ENCODE measurements at places on chromosomes 11 and 22.

GRCh38 chr22:22362936-22363335 lies 118.3 kb downstream of the VPREB1 start:
- DNase-seq = no peak

DNA sequence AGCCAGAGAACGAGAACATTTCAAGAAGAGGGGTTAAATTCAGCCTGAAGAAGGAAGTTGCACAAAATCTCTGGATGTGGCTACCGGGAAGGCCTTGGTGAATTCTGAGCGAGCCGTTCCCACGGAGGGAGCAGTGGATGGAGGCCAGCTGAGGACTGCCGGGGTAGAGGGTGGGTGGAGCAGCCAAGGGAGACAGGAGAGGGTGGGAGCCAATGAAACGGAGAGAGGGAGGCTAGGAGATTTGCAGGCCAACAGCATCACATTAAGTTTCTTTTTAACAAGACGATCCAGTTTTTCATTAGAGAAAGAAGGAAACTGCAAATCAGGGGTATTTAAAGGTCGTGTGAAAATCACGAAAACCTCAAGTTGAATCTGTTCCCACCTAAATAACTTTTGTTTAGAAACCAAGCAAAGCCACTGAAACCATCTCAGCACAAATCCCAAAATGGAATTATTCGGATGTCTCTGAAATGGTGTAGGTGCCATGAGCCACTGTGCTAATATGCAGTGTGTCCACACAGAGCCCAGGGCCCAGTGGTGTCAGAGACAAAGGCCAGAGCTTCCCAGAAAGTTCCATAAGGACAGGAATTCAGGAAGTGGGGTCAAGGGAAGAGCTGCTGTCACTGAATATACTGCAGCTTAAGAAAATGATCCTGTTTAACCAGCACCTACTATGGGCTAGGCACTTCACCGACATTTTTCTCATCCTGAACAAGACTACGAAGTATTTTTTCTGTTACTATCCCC lies 59.7 kb upstream of the SLC35C1 start:
- peak; percentile 11 for DNase-seq

DNA sequence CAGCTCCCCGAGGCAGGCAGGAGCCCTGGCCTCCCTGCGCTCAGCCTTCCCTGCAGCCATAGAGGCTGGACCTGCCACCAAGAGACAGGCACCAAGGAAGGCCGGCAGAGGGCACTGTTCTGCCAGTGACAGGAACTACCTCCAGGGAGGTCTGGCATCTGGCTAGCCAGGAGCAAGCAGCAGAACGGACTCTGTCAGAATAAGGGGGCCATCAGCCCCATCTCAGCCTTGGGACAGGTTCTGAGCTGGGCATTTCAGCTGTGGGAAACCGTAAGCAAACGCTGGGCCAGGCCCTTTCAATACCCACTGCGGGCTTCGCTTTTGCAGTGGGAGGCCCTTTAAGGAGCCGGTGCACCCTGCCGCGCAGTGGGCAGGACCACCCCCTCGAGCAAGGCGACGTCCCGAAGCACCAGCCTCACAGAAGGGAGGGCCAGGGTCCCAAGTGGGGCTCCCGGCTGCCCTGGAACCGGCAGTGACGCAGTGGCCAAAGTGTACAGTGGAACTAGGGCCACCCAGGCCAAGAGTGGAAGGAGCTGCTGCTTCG lies 18.2 kb downstream of the IFT27 start:
- DNase-seq = peak; percentile 81

DNA sequence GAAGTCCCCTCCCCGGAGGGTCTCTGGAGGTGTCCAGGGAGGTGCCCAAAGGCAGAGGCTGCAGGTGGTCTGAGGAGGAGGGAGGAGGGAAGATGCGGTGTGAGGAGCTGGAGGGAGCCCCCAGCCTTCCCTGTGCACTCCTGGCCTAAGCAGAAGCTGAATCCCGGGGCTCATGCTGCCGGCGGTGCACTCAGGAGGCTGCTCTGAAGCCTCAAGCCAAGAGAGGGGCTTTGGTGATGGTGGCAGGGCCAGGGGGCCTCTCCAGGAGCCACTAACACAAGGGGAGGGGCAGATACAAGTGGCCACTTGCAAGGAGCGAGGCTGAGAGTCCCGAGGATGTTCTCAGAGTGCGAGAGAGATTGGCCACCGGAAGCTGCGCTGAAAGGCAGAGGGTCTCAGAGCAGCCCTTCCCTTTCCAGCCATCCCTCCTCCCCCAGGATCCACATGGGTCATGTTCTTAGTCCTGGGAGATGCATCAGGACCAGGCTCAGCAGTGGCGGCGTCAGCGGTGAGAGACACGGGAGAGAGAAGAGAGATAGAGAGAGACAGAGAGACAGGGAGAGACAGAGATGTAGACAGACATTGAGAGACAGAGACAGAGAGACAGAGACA lies 774 bp upstream of the MRGPRG start:
- no peak for DNase-seq

DNA sequence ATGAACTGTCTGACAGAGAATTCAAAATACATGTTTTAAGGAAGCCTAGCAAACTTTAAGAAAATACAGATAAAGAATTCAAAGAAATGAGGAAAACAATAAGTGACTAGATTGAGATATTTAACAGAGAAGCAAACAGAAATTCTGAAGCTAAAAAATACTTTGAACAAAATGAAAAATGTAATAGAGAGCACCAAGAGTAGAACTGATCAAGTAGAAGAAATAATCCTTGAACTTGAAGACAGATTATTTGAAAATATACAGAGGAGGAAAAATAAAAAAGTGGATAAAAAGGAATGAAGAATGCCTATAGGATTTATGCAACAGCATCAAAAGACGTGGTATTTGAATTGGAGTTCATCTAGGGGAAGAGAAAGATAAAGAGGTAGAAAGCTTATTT lies 101.9 kb upstream of the OR4B1 start:
- no peak for DNase-seq

DNA sequence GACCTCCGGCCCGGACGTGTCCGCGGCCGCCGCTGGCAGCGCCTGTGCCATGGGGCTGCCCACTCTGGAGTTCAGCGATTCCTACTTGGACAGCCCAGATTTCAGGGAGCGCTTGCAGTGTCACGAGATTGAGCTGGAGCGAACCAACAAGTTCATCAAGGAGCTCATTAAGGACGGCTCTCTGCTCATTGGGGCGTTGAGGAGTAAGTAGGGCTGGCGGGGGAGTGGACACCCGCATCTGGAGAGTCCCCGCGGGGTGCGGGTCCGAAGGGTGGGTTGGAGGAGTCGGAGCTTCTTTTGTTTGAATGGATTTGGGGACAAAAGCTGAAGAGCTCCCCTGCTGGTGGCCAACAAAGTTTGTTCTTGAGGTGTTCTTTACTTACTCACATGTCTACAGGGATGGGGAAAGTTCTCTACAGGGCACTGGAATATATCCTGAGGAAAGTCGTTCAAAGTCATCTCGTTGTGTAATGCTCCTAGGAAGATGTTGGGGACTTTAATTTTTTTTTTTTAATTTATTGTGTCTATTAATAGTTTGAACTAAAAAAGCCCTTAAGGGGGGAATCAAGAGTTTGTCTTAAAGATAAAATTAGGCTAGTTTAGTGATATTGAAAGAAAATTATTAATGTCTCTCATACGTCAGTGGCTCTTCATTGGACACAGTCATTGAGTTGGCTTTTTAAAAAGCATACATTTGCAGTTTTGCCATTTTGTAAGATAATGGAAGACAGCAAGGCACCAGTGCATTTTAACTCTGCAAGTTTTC lies 725 bp downstream of the ARHGAP42 start:
- DNase-seq = peak; percentile 87

- DNase-seq = no peak
These were observed 14.5 kb downstream of the CRTAM start for GRCh38 chr11:122852796-122853160.

- peak; percentile 8 for DNase-seq
These were observed 63.9 kb upstream of the CSNK2A3 start for GRCh38 chr11:11416917-11417316.

DNA sequence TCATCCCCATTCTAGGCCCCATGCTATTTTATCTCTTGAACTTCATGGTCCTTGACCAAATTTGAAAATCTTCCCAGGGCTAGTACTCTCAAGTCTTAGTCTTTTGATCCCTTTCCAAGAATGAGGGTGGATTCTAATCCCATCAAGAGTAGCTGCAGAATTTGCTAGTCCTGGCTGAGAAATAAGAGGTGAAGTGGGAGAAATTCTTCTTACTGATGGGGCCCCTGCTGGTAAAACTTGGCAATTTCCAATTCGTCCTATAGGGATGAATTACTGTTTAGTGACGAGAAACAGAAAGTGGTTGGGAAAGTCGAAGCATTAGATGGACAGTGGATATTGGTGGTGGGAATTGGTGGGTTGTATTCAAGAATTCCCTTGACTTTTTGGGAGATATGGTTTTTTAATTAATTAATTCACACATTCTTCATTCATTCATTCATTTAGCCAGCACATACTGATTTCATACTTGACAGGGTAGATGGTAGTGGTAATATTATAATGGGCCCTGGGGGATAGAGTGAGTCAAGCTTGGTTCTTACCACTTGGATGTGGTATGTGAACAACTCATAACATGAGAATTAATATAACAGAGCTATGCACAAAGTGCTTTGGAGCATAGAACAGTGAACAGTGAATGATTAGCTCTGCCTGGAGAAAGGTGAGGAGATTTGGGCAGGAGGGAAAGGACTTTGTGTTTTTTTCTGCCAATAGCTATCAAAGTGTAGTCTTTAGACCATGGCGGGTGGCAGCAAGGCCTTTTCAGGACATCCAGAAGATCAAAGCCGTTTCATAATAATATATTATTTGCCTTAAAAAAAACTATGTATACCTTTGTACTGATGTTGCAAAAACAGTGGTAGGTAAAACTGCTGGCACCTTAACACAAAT lies 103.8 kb downstream of the STIM1 start:
- DNase-seq = peak; percentile 63

DNA sequence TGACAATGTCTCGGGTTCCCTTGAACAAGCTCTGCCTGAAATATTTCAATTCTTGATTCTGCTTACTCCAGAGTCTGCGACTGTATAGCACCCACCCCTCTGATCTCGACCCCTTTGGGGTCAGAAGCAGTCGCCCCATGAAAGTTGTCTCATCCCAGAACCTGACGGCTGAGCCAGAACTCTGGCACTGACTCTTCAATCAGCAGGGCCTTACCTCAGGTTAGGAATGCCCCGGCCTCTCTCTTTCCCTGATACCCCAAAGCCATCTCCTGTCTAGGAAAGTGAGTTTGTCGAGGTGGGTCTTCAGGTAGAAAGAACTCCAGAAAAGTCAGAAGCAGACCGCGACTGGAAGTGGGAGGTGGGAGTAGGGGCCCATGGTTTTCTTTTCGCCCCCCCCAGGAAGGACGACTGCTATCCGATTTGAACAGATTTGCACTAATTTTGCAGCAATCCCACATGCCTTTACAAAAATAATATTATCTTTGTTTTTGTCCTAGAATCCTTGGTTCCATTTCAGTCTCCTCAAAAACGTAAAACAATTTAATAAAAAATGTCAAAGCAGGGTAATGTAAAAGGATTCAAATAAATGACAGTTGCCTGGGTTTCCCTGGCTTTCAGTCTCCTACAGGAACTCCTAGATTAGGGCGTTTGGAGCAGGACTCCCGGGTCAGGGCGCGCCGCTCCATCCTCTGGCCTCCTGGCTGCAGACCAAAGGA lies 898 bp upstream of the ROBO3 start:
- no peak for DNase-seq

- no peak for DNase-seq
These were observed 71.1 kb upstream of the BID start for GRCh38 chr22:17845327-17845726.

DNA sequence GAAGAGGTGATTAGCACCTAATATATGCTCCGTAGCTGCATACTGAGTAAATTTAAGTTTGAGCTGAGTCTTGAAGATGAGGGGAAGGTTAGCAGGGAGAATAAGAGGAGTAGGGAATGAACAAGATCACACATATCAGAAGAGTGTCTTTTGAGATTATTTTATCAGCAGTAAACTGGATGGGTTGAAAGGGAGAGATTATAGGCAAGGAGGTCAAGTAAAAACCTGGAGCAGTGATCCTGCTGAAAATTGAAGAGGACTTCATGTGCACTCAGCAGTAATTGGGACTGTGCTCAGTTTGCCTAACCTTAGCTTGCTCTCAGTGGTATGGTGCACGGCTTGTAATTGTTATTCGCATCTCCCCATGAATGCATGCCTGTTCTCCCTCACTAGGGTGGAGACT lies 79.5 kb upstream of the PICALM start:
- no peak for DNase-seq

DNA sequence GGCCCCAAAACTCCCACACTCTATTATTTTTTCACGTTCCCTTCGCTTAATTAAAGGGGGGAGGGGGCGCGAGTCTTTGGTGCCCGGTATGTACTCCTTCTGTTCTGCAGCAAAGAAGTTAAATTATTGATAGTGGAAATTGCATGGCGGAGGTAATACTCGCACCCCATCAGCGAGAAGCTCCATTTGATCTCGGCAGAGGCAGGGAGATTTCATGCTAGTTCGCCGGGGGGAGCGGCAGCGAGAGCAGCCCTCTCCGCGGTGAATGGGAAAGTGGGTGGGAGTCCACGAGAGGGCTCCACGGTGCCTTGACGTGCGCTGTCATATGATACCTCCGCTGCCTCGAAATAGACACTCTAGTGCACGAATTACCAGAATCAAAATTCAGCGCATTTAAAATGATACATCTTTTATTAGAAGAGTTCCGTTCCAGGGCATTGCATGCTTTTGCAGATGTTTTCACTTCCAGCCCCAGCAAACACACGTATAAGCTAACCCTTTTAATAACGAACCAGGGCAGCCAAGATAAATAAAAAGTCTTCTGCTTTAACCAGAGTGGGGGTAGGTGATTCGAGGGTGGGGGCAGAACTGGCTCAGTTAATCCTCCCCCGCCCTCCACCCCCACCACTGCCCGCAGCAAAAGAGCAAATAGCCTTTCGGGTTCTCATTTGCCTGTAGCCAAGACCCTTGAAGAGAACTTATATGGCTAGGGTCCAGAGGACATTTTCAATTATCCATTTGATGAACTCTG lies 1.3 kb upstream of the BDNF start:
- DNase-seq = peak; percentile 81

DNA sequence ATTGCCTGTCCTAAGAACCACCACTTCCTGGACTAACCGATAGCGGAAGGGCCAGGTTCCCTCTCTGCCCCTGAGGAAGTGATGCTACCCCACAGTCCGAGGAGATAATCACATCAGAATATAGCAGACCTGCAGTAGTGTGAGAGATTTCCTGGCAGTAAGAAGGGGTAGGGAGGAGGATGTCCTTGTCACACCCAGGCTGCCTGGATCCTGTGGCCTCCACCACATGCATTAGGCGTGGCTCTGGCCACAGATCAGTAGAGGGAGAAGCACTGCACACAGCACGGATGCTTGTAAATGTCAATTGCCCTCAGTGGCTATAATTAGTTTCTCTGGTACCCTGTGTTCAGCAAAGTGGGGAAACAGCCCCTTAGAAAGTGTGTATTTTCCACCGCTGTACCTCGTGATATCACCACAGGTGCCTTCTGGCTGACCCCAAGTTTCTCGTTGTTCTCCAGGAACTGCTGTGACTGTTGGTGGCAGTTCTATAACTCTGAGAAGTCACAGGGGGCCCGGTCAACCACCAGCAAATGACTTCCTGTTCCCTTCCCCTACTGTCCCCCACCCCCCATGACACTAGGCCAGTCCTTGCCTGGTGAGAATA lies 61.8 kb downstream of the UBASH3B start:
- DNase-seq = no peak

DNA sequence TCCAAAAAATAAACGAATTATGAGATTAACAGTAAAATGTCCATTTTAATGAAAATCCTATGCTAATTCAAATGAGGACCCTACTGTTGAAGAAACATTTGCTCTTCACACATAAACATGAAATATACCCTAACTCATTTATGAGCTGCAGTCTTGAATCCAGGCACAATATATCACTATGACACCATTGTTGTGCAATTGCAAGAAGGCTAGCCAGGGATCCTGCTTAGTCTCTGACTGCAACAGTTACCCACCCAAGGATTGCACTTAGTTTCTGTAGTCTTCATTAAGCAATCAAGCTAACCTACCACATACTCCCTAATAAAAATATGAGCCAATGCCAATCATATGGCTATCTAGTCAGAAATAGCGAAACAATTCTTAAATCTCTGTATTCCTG lies 981.0 kb upstream of the FAT3 start:
- DNase-seq = peak; percentile 75

All from choroid plexus epithelial cell (primary cell).